ENCODE measurements at places on chromosomes 4 and X. TPM values are rescaled to one million over a fixed set of nuclear protein-coding genes. Genes with fewer than 3 reads are reported as not detected.

GRCh38 chr4:127327491-127327890 lies 305.3 kb upstream of the INTU start:
- DNase-seq, result no peak

GRCh38 chrX:16610121-16610621 lies 39.8 kb upstream of the S100G start:
- DNase-seq, result no peak

ZNF711 gene
- 4.7 TPM for total RNA-seq

DNA sequence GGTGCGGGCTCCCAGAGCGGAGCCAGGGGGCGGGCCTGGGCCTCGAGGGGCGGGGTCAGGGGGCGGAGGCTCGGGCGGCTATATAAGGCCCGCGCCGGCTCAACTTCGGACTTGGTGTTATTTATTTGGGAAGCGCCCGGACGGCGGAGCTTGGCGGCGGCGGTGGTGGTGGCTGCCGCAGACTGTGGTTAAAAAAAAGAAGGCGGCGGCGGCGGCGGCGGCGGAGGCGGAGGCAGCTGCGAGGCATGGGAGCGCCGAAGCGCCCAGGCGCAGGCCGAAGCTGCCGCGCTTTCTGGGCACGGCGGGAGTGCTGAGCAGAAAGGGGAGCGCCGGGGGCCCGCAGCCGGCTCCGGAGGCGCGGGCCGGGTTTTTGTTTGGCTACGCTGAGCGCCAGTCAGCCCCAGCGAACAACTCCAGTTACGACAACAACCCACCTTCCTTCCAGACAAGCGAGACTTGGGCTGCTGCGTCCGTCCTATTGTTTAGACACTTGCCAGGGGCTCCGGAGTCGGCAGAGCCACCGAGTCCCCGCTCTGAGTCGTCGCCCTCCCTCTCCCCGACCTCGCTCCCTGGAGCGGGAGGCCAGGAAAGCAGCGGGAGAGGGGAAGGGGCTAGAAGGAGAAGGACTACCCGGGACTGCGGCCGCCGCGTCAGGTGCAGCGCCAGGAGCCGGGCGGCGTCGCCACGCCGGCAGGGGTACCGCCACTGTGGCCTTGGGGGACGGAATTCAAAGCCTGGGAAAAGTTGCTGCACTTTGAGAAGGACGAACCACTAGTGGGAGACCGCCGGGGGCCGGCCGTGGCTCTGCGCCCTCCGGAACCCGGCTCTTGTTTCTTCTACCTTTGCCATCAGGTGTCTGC lies at the start of gene SLIT2:
TSS of gene SLIT2 (plus strand) at position 110 of the 860 bp plus-strand sequence. CDS start 1,911 bp downstream, outside the sequence.
- DNase-seq, result peak; percentile 94

- DNase-seq, result peak; percentile 78
Measured at GRCh38 chr4:154332681-154333421, 158.7 kb downstream of the DCHS2 start.

- DNase-seq, result no peak
Measured at GRCh38 chr4:25107827-25108516, 52.3 kb downstream of the SEPSECS start.

- no peak for DNase-seq
Measured at GRCh38 chr4:78242071-78242470, 184.9 kb downstream of the FRAS1 start.

- DNase-seq, result no peak
Measured at GRCh38 chr4:55183926-55184599, 58.7 kb upstream of the KDR start.

- no peak for DNase-seq
Measured at GRCh38 chr4:31183256-31183655, 463.1 kb downstream of the PCDH7 start.

DNA sequence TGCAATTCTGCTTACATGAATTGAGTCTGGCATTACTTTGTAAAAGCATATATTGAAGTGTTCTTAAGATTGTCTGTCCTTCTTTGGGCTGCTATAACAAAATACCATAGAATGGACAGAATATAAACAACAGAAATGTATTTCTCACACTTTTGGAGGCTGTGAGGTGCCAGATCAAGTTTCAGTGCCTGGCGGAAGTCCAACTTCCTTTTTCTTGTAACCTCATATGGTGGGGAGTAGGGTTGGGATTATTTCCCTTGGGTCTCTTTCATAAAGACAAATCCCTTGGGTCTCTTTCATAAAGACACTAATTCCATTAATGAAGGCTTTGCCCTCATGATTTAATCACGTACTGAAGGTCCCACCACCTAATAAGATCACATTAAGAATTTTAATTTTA lies 199.3 kb upstream of the GRID2 start:
- no peak for DNase-seq

DNA sequence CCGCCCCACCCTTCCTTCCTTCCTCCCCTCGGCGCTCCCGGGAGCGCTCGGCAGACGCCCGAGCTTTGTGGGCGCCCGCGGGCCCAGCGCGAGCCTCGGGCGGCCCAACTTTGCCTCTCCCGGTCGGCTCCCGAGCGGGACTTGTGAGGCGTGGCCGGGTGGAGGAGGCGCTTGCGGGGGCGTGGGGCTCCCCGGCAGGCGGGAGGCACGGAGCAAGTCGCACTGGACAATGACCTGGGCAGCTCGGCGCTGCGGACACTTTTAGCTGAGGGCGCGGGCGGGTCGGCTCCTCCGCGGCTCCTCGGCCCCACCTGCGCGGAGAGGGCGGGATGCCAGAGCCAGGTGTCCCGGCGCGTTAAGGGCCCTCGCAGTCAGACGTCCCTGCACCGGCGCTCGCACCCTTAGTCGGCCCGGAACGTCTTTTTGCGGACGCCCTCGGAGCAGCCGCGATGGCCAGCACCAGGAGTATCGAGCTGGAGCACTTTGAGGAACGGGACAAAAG lies 385 bp downstream of the DCLK2 start:
- peak; percentile 87 for DNase-seq

IBSP gene
- not detected for total RNA-seq

DNA sequence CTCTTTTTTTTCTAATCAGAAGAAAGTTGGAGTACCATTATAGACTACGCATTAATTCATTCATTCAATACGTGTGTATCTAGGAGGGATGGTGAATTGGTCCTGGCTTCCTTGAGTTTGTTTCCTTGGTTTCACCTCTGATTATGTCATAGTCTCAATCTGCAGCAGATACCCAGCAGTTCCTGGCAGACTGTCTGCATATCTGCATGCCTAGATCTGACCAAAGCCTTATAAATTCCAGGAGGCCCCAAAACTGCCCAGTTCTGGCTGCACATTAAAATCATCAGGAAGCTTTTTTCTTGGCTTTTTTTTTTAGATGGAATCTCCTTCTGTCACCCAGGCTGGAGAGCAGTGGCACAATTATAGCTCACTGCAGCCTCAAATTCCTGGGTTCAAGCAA lies 27.2 kb upstream of the SLC34A2 start:
- DNase-seq, result no peak

GRCh38 chrX:15594371-15594770 lies 6.4 kb downstream of the ACE2 start:
- no peak for DNase-seq

DNA sequence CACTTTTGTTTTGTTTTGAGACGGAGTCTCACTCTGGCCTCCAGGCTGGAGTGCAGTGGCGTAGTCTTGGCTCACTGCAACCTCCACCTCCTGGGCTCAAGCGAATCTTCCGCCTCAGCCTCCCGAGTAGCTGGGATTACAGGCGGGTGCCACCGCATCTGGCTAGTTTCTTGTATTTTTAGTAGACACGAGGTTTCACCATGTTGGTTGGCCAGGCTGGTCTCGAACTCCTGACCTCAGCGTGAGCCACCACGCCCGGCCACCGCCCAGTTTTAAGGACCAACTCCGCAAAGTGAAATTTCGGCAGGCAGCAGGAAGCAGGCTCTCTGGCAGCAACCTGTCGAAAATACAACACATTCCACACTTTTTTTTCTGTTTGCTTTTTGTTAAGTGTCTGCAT lies 13.4 kb downstream of the DHRSX start:
- no peak for DNase-seq

- peak; percentile 68 for DNase-seq
Measured at GRCh38 chr4:1980561-1981041, 28.2 kb downstream of the NELFA start.

GRCh38 chrX:40182095-40182494 lies 84.3 kb upstream of the BCOR start:
- peak; percentile 49 for DNase-seq
